GF-D8 (cell line): ENCODE measurements at places on chromosomes 3 and 15.
A peak's percentile ranks its signal among the peaks of the same experiment; 100 is the strongest.

DNA sequence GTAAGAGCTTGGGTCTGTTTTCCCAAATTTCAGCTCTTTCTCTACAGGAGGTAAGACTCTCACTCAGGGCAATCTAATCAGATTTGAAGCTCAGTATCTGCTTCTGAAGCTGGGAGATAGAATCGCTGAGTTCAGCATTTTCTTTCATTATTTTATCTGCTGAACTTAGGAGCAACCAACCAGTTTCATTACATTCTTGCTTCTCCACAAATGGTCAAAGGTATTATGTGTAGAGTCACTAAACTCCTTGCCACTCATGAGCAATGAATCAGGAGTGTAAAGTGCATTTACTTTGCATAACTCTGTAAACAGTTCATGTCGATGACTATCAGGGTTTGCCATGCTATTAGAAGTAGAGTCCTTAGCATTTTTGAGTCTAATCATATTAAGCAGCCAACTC, 249.4 kb downstream of the CHL1 start:
- no peak for DNase-seq

- no peak for DNase-seq
Observed at GRCh38 chr15:56763141-56763895, 30.0 kb upstream of the ZNF280D start.

GRCh38 chr15:89412905-89413411, 78.3 kb upstream of the POLG start:
- DNase-seq: no peak

DNA sequence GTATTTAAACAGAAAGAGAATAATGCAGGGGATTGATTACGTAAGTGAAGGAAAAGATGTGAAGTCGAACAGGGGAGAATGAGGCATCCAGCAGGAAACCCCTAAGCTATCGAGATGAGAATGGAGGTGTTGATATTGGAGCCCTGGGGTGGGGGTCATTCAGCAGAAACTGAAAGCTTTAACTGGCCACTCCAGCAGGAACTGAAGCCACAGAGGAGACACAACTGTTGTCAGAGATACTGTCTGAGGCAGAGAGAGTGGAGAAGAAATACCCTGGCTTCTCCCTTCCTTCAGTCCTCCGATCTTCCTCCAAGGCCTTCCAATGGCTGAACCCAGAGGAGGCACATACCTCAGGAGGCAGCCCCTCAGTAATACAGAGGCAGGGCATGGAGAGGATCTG, 152.4 kb downstream of the THRB start:
- DNase-seq: no peak

DNA sequence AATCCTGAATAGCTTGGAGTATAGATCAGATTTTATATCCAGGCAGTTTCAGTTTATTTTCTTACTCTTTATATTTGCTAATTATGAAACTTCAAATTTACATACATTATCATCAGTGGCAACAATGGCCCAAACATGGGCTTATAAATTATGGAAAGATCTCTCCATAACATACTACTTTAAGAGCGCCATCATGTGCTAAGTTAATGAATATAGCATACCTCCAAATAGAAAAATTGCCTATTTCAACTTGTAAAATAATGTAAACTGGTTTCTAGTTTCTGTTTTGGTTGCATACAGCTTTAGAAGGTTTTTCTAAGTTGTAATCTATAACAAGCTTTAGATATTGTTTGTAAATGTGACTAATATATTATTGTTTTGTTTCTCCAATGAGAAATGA, 531.3 kb upstream of the UBE2E2 start:
- no peak for DNase-seq

GRCh38 chr15:81785181-81785580, 260.6 kb downstream of the MEX3B start:
- DNase-seq: no peak

DNA sequence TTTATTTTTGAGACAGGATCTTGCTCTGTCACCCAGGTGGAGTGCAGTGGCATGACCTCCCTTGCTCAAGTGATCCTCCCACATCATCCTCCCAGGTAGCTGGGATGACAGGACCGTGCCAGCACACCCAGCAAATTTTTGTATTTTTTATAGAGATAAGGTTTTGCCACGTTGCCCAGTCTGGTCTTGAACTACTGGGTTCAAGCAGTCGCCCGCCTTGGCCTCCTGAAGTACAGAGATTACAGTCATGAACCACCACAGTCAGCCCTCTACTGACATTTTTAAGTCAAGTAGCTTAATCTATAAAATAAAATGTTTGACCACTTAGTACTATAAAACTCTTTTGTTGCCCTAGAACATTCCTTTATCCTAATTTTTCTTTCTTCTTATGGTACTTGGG, 198.8 kb downstream of the FNDC3B start:
- no peak for DNase-seq

DNA sequence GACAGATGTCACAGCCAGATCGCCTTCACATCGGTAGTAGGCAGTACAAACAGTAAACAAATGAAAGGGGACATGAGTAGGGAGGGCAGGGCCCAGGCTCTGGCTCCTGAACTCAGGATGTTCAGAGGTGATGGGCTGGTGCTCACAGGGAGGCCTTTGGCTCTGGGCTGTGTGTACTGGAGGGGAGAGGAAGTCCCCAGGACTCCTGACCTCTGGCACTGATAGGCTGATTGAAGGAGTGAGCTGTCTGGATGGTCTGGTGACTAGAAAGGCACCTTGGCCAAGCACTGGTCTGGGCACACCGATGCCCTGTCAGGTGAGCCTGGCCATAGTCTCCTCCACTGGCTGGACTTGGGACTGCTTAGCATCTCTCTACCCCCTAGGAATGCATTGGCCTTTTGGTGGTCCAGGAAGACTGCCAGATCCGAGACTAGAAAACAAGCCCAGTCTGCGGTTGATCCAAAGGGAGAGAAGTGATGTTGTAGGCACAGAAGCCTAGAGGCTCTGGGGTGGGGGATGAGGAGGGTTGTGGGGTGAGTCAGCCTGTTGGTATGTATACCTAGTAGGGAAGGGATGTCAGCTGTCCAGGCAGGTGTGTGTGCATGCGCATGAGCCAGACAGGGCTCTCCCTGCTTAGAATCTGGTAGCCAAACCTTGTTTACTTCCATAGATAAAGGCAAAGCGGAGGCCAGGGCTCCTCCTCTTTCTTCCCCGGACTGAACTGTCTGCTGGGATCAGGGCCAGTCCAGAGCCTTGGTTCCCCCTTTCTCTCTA, 1.9 kb downstream of the SPINT1 start:
- DNase-seq: no peak

GRCh38 chr3:169112153-169112892, 551.2 kb downstream of the MECOM start:
- no peak for DNase-seq

DNA sequence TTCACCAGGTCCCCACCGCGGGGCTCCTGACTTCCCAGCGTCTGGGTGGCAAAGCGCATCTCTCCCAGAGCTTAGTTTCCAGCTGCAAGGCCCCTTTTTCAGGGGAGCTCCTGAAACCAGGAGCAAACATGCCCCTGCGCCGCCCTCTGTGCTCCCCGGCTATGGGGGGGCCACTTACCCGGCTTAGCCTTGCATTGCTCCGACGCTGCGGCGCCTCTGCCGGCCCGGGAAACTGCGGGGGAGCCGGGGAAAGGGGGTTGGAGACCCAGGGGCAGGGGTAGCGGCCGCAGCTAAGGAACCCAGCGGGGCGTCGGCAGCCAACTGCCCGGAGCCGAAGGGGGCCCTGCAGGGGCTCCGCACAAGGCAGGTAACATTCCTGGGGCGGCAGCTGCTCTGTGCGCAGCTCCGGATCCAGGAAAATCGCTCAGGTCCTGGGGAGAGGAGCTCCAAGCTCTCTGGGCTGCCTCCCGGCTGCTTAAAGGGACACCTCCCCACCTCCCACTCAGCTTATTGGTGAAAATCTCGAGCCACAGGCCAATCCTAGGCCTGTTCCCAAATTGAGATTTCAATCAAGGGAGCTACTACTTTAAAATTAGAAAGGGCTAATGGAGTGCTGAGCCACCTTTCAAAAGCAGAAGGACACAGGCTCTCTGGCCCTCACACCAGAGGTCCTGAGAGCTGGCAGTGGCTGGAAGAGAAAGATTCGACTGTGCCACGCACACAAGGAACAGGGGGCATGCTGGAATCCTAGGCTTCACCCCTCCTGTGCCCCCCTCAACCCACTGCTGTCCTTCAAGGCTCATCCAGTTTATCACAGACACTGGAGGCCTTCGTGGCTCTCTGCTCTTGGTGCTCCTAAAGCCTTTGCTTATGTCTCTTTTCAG, 42.7 kb upstream of the PRICKLE2 start:
- no peak for DNase-seq

DNA sequence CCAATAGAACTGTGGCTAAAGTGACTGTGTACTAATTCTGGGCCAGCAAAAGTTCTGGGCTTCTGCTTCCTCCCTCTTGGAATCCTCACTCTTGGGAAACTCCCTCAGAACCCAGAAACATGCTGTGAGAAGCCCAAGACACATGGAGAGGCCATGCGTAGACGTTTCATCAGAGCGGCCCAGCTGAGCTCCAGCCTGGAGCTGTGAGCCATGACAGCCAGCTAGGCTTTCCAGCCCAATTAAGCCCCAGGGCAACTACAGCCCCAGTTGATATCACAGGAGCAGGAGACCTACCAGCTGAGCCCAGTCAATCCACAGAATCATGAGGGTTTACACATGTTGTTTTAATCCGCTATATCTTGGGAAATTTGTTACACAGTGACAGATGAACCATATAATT, 43.6 kb upstream of the CNOT10 start:
- no peak for DNase-seq

- DNase-seq: no peak
Observed at GRCh38 chr3:130430266-130430665, 84.8 kb downstream of the COL6A5 start.

DNA sequence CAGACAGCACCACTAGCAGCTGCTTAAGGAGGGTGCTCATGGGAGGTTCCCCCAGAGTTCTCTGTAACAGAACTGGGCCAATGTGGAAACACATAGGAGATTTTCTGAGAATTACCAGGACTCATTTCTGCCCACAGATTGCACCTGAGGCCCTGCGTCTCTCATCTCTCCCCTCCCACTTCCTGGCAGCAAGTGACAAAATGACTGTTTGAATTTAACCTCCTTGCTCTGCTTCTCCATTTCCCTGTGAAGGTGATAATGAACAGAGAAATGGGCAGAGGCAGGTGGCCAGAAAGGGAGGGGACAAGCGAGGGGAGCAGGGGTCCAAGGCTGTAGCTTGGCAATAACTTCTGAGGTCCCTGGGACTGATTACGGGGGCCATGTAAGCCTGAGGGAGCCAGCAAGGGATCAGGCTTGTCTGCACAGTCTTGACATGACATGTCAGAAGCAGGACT, 8.0 kb downstream of the EPHB1 start:
- DNase-seq: no peak

GRCh38 chr3:101081446-101081845, 88.2 kb upstream of the ABI3BP start:
- DNase-seq: no peak

DNA sequence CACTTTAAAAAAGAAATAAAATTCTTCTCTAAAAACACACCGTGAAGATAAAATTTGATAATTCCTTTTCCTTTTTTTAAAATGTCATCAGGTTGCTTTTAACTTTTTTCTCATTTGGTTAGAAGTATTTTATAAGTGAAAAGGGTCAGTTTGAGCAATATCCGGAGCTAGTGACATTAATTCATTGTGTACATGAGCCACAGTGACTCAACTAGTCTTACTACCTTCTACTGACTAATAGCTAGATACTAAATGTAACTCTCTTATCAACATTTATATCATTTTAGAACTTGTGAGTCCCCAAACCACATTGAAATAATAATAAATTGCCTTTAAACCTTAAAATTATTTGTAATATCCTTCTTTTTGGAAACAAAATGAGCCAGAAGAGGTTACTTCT, 101.2 kb upstream of the ZBTB20 start:
- no peak for DNase-seq

DNA sequence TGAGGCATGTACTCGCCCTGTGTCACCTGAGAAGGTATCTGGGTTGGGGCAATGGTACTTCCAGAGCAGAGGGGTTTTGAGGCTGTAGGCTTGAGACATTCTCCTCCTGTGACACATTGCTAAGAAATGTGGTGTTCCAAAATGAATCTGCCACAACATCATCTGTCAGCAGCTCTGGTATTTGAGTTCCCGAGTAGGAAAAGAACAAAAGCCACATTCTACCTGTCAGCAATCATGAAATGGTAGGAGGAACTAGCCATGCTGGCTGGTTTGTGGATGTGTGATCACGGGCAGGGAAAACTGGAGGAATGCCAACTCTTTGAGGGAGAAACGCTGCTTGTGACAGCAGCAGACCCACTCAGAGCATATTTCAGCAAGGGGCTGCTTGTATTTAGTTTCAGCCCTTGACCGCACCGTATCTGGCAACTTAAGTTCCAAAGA, 579.4 kb upstream of the TBL1XR1 start:
- no peak for DNase-seq

DNA sequence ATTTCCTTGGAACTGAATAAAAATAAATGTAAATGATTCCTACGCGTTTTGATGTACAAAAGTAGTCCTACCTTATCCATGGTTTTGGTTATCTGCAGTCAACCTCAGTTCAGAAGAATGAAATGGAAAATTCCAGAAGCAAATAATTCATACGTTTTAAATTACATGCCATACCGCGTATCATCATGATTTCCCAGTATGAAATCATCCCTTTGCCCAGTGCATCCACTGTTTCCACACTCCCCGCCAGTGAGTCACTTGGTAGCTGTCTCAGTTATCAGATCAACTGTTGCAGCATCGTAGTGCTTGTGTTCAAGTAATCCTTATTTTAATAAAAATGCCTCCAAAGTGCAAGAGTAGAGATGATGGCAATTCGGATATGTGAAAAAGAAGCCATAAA, 9.1 kb upstream of the MFSD1 start:
- no peak for DNase-seq

DNA sequence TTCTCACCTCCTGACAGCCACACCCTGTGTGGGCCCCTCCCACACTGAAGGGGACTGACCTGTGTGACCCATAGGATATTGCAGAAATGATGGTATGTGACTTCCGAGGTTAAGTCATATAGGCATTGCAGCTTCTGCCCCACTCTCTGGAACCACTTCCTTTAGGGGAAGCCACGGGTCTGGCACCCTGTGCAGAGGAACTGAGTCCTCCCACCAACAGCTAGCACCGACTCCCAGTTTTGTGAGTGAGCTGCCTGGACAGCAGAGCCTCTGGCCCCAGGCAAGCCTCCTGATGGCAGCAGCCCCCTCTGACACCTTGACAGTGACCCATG, 24.6 kb upstream of the SLC6A6 start:
- peak; percentile 72 for DNase-seq

DNA sequence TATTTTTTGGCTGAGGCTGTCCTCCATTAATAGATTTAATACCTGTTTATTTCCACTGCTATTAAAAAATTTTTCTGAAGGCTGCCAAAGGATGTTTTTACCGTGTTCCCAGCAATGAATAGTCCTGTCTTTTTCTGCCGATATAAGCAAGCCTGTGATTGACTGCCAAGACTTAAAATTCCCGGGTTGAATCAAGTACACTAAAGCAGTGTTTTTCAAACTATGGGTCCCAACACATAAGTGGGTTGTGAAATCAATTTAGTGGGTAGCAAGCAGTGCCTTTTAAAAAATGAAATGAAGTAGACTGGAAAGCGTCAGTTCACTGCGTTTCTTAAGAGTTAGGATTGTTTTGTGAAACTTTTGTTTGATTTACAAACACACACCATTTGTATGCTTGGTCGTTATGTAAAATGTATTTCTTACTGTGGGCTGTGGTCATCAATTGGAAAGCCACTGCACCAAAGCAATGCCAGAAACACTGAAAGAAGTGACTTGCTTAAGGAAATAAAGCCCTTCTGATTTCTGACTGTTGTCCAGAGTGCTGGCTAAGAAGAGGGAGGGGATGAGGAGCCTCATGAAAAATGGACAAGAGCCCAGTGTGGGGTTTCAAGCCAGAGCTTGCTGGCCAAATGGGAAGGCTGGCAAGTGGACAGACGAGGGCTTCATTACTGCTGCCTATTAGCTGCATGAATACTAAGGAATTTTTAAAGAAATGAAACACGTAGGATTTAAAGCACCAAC, 206.0 kb downstream of the THRB start:
- DNase-seq: no peak
